Dorsolateral prefrontal cortex (tissue), 122 donors: ENCODE measurements at places on chromosomes 1 and 21.

GRCh38 chr1:203368624-203369451 lies 17.9 kb upstream of the FMOD start:
- DNase-seq, result no peak

- no peak for DNase-seq
Measured at GRCh38 chr1:84510668-84511067, 4.3 kb upstream of the GNG5 start.

DNA sequence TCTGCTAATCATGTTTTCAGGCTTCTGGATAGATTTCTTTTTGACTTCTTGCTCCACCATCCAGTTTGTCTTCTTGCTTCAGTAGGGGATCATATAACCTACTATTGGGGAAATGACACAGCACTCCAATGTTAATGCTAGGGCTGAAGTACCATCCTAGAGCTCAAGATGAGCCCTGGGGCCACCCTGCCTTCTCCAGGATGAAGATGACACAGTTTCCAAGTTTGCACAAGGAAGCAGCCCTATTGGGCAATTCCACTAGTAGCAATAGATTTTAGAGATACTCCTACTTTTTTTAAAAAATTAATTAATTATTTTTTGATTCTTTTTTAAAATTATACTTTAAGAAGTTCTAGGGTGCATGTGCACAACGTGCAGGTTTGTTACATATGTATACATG lies 11.3 kb upstream of the KLF18 start:
- no peak for DNase-seq

DNA sequence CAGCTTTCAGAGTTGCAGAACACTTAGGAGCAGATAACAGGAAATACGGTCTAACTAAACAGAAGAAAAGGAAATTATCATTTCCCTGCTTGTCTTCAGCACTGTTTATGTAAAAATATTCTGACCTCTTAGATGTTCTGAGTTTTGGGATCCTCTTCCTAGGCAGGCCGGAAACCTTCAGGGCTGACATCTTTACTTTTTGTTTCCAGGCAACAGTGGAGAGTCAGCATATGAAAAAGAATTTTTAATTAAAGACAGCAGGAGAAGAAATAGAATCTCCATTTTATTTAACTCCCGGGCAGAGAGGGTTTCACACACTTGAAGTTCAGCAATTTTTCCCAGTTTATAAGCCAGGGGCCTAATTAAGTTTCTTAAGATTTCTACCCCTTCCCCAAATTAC lies 5.1 kb upstream of the RIPPLY3 start:
- DNase-seq, result no peak

- DNase-seq, result no peak
Measured at GRCh38 chr1:86487811-86488141, 19.0 kb downstream of the CLCA1 start.

GRCh38 chr1:9270290-9270883 lies 22.3 kb upstream of the SPSB1 start:
- DNase-seq, result no peak

GRCh38 chr1:176768532-176768931 lies 305.6 kb downstream of the PAPPA2 start:
- no peak for DNase-seq

DNA sequence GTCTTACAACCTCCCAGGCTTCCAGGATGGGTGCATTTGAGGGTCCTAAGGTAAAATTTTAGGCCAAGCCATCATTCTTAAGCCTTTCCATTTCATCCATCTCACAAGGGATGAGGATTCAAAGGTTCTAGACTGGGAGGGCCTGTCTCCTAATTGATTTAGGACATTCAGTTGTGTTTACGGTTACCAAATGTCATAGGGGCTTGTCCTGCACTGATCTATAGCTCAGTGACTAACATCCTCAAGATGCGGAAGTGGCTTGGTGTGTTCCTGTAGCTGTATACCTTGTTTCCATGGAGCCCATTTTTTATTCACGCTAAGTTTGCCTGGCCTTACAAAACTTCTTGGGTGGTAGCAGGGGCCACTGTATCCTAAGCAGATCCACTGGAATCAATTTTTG lies 52.8 kb downstream of the DUSP10 start:
- no peak for DNase-seq

DNA sequence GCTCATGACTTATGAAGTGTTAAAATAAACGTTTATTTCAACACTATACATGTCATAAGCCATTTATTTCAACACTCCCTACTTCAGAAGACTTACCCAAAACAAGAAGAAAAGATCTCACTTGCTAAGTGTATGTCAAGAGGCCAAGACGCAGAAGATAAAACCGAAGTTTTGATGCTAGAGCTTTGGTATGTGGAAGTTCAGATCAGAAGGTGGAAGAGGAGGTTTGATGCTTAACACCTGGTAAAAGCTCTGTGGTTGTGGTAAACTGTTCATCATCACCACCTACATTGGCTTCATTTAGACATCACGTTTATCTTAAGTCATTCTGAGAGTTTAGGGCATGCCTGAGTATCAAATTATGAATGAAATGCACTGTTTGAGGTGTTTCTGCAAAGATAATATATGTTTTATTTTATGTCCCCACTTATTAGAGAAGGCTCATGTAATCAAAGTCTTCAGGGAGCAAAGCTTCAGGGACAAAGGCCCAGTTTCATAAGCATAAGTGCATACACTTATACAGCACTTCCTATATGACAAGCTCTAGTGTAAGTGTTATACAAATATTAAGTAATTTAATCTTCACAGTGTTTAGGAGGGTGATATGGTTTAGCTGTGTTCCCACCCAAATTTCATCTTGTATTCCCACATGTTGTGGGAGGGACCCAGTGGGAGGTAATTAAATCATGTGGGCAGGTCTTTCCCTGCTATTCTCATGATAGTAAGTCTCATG lies 533.3 kb downstream of the PTBP2 start:
- no peak for DNase-seq

- peak; percentile 76 for DNase-seq
Measured at GRCh38 chr21:36718951-36719501, 20.1 kb downstream of the SIM2 start.

DNA sequence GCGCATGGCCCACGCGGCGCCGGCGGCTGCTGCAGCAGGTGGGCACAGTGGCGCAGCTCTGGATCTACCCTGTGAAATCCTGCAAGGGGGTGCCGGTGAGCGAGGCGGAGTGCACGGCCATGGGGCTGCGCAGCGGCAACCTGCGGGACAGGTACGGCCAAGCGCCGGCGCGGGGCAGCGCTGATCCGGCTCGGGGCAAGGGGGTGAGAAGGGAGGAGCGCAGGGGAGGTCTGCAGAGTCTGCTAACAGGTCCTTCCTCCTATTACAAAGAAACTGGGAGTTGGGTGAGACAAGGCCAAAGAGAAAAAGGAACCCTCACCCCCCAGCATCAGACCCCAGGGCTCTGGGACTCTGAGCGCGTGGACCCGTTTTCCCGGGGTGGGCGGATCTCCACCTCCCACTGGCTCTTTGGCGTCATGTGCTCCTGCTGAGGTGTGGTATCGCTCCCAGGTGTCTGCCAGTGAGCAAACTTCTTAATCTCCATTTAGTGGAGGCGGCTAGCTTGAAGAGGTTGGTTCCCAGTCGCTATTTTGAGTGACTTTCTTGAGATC lies 431 bp downstream of the MTARC1 start:
- no peak for DNase-seq

- DNase-seq, result no peak
Measured at GRCh38 chr1:171863531-171863930, 22.2 kb downstream of the DNM3 start.

DNA sequence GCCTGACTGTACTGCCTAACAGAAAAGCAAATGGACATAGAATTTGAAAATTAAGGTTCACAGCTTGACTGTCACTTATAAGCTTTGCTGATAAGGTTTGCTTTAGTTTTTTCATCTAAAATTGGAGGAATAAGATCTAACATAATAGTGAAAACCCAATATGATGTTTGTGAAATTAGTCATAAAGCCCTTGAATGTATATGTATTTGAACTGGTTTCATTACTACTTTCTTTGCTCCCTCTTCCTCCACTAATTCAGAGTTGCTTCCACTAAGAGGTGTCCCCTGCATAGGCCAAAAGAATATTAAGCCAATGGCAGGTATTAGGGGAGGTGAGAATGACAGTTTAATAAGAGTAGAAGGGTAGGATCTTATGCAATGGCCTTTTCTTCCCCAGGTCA lies 10.5 kb downstream of the PRPF38A start:
- DNase-seq, result no peak

DNA sequence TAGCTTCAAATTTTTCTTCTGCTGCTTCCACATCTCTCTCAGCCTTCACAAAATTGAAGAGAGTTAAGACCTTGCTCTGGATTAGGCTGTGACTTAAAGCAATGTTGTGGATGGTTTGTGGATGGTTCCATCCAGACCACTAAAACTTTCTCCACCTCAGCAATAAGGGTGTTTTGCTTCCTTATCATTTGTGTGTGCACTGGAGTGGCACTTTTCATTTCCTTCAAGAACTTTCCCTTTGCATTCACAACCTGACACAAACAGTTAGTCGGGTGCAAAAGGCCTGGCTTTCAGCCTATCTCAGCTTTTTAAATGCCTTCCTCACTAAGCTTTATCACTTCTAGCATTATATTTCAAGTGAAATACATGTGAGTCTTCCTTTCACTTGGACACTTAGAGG lies 30.3 kb downstream of the DENND1B start:
- no peak for DNase-seq

DNA sequence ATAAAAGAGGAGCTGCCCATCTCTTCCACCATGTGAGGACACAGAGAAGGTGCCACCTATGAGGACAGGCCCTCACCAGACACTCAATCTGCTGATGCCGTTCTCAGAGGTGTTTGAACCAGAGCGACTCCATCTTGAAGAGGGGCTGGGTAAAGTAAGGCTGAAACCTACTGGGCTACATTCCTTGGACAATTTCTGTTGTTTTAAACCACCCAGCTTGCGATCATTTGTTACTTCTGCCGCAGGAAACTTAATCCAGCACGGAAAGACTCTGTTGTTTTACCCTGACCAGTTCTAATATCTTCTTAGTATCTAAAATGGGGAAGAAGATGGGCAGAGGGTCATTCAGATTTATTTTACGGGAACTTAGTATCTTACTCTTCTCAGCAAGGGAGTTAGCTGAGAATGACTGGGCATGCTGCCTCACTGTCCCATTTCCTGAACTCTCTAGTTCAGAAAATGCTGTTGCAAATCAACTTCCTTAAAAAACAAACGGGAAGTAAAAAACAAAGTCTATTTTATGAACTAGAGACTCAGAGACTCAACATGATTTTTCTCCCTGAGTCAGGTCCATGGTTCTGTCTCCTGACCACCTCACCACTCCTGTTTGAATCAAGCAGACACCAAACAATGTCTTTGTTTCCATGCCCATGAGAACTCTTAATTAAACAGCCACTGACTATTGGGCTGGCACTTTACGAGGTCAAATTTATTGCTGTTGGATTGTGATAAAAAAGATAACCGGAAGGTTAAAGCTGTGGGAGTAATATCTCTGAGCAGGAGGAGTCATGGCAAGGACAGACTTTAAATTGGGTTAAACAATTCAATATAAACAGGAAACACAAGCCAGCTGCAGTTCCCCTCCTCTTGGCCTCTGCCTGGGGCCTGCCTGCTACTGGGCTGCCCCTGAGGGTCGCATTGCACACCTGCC lies 23.8 kb upstream of the IFNAR1 start:
- no peak for DNase-seq
